Panc1 (cell line): ENCODE measurements at places on chromosomes 7 and 10. TPM values are rescaled to one million over a fixed set of nuclear protein-coding genes. Genes with fewer than 3 reads are reported as not detected.

MSMB gene
- not detected for total RNA-seq

PRF1 gene
- total RNA-seq: not detected

AMZ1 gene
- 0.57 TPM for total RNA-seq

- DNase-seq: no peak
- H3K4me1 ChIP-seq: no peaks in the 10 kb centered on the region; the same call in 1 of the 2 replicates
- H3K36me3 ChIP-seq: no peaks in the 10 kb centered on the region
- H3K27ac ChIP-seq: no peak overlapping the region
- H3K4me3 ChIP-seq: no peak overlapping the region
These were observed 121.2 kb upstream of the FOXP2 start for GRCh38 chr7:114293289-114294012.

LDB3 gene
- total RNA-seq: 0.15 TPM

GRCh38 chr7:79610748-79611304 lies 157.4 kb upstream of the MAGI2 start:
- H3K4me1 ChIP-seq: no peaks in the 10 kb centered on the region
- H3K27me3 ChIP-seq: no peaks in the 10 kb centered on the region
- H3K4me3 ChIP-seq: no peak overlapping the region
- DNase-seq: no peak

DNA sequence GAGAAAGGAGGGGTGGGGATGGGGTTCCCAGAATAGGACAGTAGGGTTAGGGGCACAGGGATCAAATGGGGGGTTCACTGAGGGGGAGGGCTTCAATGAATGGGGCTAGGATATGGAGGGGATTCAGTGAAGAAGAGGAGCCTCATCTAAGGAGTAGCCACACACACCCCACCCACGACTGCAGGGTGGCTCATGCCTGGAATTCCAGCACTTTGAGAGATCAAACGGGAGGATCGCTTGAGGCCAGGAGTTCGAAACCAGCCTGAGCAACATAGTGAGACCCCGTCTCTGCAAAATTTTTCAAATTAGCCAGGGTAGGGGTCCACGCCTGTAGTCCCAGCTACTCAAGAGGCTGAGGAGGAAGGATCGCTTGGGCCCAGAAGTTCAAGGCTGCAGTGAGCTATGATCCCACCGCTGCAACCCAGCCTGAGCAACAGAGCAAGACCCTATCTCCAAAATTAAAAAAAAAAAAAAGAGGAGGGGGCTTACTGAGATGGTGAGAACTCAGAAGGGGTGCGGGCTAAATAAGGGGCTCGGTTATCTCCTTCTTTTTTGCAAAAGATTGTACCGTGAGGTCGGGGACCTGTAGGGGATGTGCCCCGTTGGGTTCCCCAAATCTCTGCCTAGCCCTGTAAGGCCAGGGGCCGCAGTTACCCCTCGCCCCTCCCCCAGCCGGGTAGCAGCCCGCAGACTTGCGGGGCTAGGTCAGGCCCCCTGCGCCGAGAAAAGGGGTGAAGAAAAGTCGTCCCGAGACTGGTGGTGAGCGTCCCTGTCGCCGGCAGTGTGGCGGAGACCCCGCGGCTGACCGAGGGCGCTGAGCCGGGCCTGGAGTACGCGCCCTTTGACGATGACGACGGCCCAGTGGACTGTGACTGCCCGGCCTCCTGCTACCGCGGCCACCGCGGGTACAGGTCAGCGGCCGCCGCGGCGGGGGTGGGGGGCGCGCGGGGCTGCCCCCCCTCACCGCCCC lies 43.1 kb upstream of the HSPB1 start:
- H3K27ac ChIP-seq: no peak overlapping the region
- no peaks in the 10 kb centered on the region; the same call in 1 of the 2 replicates for H3K4me1 ChIP-seq
- H3K27me3 ChIP-seq: no peaks in the 10 kb centered on the region
- H3K4me3 ChIP-seq: peak overlapping the region; percentile 30
- H3K36me3 ChIP-seq: no peaks in the 10 kb centered on the region

- no peak for DNase-seq
- H3K27me3 ChIP-seq: no peaks in the 10 kb centered on the region
- no peaks in the 10 kb centered on the region for H3K36me3 ChIP-seq
- no peaks in the 10 kb centered on the region for H3K4me1 ChIP-seq
- no peak overlapping the region for H3K4me3 ChIP-seq
These were observed 1060.3 kb upstream of the CELF2 start for GRCh38 chr10:9957351-9957750.

GPR26 gene
- not detected for total RNA-seq

CARD11 gene
- total RNA-seq: 0.82 TPM

DNA sequence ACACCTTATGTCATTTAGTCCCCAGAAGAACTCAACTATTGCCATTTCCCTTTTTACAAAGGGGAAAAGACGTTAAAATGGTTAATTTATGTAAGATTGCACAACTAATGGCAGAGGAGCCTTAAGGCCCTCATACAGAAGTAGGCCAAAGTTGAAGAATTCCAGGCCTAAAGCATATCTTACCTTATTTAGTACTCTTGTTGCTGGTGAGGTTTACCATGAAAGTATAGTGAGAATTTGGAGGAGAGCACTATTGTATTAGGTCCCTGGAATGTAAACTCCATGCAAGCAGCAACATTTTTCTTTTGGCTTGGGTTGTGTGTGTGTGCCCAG lies 731 bp upstream of the CRPPA start:
- no peak for DNase-seq
- no peak overlapping the region for H3K4me3 ChIP-seq
- H3K36me3 ChIP-seq: no peaks in the 10 kb centered on the region

GRCh38 chr10:68474021-68474420 lies 2.2 kb upstream of the DNA2 start:
- H3K4me1 ChIP-seq: peaks cover 10% of the 10 kb centered on the region; the same call in 1 of the 2 replicates
- no peak overlapping the region for H3K4me3 ChIP-seq
- H3K27me3 ChIP-seq: no peaks in the 10 kb centered on the region
- no peak for DNase-seq
- H3K36me3 ChIP-seq: no peaks in the 10 kb centered on the region; the same call in 1 of the 2 replicates
- no peak overlapping the region for H3K27ac ChIP-seq

- H3K27ac ChIP-seq: no peak overlapping the region
- no peaks in the 10 kb centered on the region for H3K4me1 ChIP-seq
- H3K27me3 ChIP-seq: no peaks in the 10 kb centered on the region
- H3K4me3 ChIP-seq: no peak overlapping the region
- no peak for DNase-seq
These were observed 39.3 kb downstream of the HBP1 start for GRCh38 chr7:107208024-107208521.

GRCh38 chr7:106480161-106480579 lies 180.8 kb downstream of the CCDC71L start:
- H3K4me1 ChIP-seq: no peaks in the 10 kb centered on the region
- H3K27me3 ChIP-seq: no peaks in the 10 kb centered on the region
- no peak overlapping the region for H3K27ac ChIP-seq
- no peaks in the 10 kb centered on the region for H3K36me3 ChIP-seq

ATOH7 gene
- total RNA-seq: 0.28 TPM

CALHM3 gene
- not detected for total RNA-seq

- peak overlapping the region; percentile 80 for H3K27ac ChIP-seq
- H3K36me3 ChIP-seq: no peaks in the 10 kb centered on the region; the same call in 1 of the 2 replicates
- H3K4me1 ChIP-seq: peaks cover 61% of the 10 kb centered on the region
These were observed 811 bp downstream of the RGS10 start for GRCh38 chr10:119541459-119542356.

RAPGEF5 gene
- 1.4 TPM for total RNA-seq

- no peak for DNase-seq
- no peaks in the 10 kb centered on the region for H3K4me1 ChIP-seq
- no peak overlapping the region for H3K27ac ChIP-seq
- no peaks in the 10 kb centered on the region for H3K27me3 ChIP-seq
- H3K36me3 ChIP-seq: no peaks in the 10 kb centered on the region
- no peak overlapping the region for H3K4me3 ChIP-seq
These were observed 472.0 kb upstream of the FZD8 start for GRCh38 chr10:36114141-36114540.

- no peak overlapping the region for H3K27ac ChIP-seq
- H3K4me1 ChIP-seq: no peaks in the 10 kb centered on the region
- H3K36me3 ChIP-seq: no peaks in the 10 kb centered on the region
- DNase-seq: no peak
These were observed 152.6 kb downstream of the XPNPEP1 start for GRCh38 chr10:109770663-109771062.

- H3K36me3 ChIP-seq: no peaks in the 10 kb centered on the region
- H3K27me3 ChIP-seq: no peaks in the 10 kb centered on the region
- no peak overlapping the region for H3K4me3 ChIP-seq
- no peak overlapping the region for H3K27ac ChIP-seq
These were observed 447.0 kb downstream of the GRID1 start for GRCh38 chr10:85919491-85920021.

NUTM2E gene
- 0.08 TPM for total RNA-seq

DNA sequence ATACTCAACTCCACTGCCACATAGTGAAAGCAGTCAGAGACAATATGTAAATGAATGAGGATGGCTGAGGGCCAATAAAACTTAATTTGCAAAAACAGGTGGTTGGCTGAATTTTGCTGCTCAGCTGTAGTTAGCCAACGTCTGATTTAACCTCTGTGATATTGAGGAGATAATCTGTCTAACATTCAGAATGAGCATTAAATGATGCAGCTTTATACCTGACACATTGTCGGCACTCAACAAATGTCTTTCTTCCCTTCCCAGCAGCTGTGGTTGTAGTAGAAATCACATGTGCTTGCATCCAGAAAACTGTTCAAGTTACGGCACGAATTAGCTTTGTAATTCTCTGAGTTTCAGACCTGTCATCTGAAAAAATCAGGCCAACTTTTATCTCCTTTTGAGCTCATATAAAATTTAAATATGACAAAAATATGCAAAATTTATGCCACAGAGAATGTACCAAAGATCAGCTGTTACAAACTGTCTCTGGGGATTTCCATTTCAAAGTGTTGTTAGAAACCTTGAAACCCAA lies 1239.7 kb downstream of the GATA3 start:
- H3K36me3 ChIP-seq: no peaks in the 10 kb centered on the region
- no peak overlapping the region for H3K27ac ChIP-seq
- no peaks in the 10 kb centered on the region for H3K27me3 ChIP-seq
- DNase-seq: no peak

- no peak for DNase-seq
- H3K4me1 ChIP-seq: no peaks in the 10 kb centered on the region
- H3K27ac ChIP-seq: no peak overlapping the region
These were observed 301.7 kb downstream of the DGKB start for GRCh38 chr7:14600766-14601367.

- H3K4me3 ChIP-seq: no peak overlapping the region
- H3K36me3 ChIP-seq: no peaks in the 10 kb centered on the region
- DNase-seq: no peak
- H3K27ac ChIP-seq: no peak overlapping the region
These were observed 20.0 kb upstream of the SMO start for GRCh38 chr7:129168231-129169021.

BUB3 gene
- 237 TPM for total RNA-seq

COX15 gene
- total RNA-seq: 62.9 TPM

- H3K4me3 ChIP-seq: no peak overlapping the region
- no peaks in the 10 kb centered on the region for H3K36me3 ChIP-seq
- DNase-seq: no peak
- H3K27me3 ChIP-seq: no peaks in the 10 kb centered on the region
These were observed 1.5 kb downstream of the MEST start for GRCh38 chr7:130493275-130493873.

NACAD gene
- 5.3 TPM for total RNA-seq

EIF3A gene
- 214 TPM for total RNA-seq

DNA sequence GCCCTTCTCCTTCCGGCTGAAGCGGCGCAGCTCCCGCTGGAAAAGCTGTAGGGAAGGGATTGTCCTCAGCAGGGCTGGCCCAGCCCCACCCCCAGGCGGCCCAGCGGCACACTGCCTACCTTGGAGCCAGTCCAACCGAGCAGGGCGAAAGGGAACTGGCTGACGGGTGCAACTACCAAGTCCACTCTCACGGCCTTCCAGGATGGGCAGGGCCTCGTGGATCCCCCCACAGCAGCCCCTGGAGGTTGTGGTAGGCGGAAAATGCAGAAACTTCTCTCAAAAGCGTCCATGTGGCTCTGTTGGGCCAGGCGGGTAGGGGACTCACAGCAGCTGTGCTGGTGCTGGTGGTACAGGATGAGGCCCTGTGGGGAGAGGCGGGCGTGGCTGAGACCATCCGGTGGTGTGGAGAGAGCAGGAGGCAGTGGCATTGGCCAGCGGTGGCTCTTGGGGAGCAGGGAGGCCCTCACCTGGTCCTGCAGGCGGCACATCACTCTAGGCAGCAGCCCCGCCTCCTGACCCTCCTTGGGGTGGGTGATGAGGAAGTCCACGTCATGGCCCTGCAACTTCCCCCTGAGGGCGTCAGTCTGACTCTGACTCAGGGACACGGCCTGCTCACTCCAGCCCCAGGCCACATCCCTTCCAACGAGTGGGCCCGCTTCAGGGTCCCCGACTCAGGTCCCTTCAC lies 8.4 kb upstream of the PGAM2 start:
- DNase-seq: no peak
- no peaks in the 10 kb centered on the region for H3K27me3 ChIP-seq
- no peak overlapping the region for H3K27ac ChIP-seq
- peaks cover 4% of the 10 kb centered on the region; the same call in 1 of the 2 replicates for H3K4me1 ChIP-seq
- H3K36me3 ChIP-seq: no peaks in the 10 kb centered on the region; the same call in 1 of the 2 replicates

PDLIM1 gene
- 183 TPM for total RNA-seq

PGAM2 gene
- total RNA-seq: 1.3 TPM

GRCh38 chr7:67858931-67859330 lies 862.3 kb downstream of the TYW1 start:
- H3K4me1 ChIP-seq: no peaks in the 10 kb centered on the region
- H3K27ac ChIP-seq: no peak overlapping the region
- no peaks in the 10 kb centered on the region for H3K36me3 ChIP-seq
- H3K27me3 ChIP-seq: peaks cover 3% of the 10 kb centered on the region; the same call in 1 of the 2 replicates
- H3K4me3 ChIP-seq: no peak overlapping the region

DNA sequence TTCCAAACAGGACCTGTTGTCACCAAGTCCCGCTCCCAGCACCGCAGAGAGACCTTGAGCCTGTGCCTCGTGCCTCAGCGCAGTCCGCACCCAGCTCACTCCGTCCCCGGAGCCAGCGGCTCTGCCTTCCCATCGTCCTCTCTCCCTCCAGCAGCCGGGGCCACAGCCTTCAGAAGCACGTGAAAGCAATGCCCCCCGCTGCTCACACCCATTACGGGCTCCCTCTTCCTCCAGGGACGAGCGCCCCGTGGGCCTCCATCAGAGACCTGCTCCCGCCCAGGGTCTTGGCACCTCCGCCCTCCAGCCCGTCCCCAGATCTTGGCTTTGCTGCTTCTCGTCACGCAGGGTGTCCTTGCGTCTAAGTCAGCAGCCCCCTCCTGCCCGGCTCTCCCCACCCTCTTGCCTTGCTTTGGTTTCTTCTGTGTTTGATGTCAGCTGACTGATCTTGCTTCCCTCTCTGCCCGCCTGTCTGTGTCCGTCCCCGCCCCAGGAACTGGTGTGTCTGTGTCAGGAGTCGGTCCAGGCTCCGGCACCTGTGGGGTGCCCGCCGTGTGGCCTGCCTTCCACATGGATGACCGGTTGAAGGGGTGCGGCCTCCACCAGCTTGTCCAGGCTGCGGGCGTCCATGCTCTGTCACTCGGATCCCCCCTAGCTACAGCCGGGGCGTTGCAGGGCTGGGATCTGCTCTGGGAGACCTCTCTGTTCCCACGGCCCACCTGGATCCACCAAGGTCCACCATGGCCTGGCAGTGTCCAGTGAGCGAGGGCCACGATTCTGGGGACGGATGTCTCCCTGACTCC lies 61.9 kb downstream of the FOXL3 start:
- H3K4me1 ChIP-seq: peaks cover 9% of the 10 kb centered on the region
- H3K36me3 ChIP-seq: no peaks in the 10 kb centered on the region
- H3K27me3 ChIP-seq: no peaks in the 10 kb centered on the region
- no peak overlapping the region for H3K4me3 ChIP-seq
